ENCODE measurements at places on chromosomes 13 and 19.

DNA sequence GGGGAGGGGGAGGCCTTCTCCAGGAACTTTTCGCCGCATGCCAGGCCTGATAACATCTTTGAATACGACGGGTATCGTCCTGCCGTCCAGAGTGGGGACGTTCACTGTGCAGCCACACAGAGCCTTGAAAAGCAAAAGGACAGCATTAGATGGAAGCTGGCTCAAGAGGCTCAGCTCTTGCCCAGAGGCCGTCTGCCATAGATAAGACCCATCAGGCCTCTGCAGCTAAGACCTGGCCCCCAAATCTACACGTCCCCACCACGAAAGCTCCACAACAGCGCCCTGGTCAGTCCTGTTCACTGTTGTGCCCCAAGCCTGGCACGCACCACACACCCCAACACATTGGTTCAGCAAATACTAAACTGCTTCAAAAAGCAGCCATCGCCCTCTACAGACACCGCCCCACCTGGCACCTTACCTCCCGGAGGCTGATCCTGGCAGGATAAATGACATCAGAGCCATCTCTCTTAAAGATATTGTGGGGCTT, 2.1 kb downstream of the DNAJB1 start:
- no peak for DNase-seq

GRCh38 chr13:96900986-96901385, 93.3 kb downstream of the OXGR1 start:
- no peak for DNase-seq

DNA sequence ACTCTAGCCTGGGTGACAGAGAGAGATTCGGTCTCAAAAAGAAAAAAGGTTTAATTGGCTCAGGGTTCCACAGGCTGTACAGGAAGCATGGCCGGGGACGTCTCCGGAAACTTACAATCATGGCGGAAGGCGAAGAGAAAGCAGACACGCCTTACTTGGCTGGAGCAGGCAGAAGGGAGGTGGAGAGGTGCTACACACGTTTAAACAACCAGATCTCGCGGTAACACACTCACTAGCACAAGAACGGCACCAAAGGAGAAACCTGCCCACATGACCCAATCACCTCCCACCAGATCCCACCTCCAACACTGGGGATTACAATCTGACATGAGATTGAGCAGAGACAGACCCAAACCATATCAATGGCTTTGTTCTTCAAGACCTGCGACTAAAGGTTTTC, 12.8 kb downstream of the CASP14 start:
- no peak for DNase-seq

DNA sequence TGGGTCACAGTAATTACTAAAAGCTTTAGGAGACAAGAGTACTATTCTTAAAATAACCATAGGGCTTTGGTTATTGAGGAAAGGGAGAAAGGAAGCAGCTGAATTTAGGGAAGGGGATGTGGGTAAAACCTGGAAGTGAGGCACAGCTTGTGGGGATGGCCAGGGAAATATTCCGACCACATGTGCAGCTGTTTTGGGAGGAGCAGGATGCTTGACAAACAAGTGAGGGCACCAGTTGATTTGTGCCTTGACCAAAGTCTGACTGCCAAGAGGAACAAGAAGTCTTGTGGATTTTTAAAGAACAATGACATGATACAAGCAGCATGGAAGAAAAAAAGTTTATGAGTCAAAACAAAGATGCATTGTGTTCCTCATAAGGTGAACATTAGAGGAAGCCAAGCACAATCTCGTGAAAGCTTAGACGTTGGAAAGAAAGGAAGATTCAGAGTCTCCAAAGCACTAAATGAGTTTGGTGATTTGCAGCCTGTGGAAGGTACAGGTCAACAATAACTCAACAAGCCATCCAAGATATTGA, 108.5 kb upstream of the GPC6 start:
- DNase-seq = no peak

GRCh38 chr19:3176715-3177501, 1.7 kb upstream of the S1PR4 start:
- DNase-seq = peak; percentile 56

GRCh38 chr13:33052506-33053280, 36.5 kb downstream of the KL start:
- no peak for DNase-seq

GRCh38 chr19:6073858-6074708, 36.2 kb downstream of the RFX2 start:
- DNase-seq = no peak

GRCh38 chr19:38538793-38539528, 78.8 kb downstream of the MAP4K1 start:
- DNase-seq = peak; percentile 26

DNA sequence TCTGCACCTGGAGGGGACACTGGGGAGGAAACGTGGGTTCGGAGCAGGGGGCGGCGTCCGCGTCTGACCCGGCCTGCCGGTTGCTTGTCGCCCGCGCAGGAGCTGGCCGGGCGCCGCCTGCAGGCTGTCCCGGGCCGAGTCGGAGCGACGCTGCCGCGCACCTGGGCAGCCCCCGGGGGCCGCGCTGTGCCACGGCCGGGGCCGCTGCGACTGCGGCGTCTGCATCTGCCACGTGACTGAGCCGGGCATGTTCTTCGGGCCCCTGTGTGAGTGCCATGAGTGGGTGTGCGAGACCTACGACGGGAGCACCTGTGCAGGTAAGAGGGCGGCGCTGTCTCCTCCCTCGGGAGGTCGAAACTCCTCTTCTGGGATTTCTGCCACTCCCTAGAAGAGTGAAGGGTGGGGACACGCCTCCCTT, 1.3 kb downstream of the ITGBL1 start:
- DNase-seq = no peak
